ENCODE measurements at places on chromosomes 5 and 9.

- peak; percentile 22 for DNase-seq
These were observed 650 bp downstream of the MYORG start for GRCh38 chr9:34375901-34376595.

DNA sequence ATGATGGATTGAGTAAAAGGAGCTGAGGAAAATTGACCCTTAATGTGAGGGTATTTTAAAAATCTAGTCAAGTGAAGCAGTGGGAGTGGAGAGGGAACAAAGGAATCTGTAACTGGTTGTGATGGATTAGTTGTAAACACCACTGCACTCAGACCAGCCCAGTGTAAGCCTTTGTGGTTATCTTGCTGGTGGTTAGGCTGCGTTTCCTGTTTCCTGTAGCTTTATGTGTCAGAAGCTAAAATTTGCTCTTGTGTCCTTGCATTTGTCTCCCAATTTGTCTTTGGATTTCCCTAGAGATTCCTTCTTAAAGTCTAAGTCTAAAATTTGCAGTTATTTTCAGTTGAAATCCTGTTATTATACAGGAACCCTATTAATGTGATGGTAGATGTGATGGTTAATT lies 6.3 kb downstream of the IFNA21 start:
- peak; percentile 54 for DNase-seq

DNA sequence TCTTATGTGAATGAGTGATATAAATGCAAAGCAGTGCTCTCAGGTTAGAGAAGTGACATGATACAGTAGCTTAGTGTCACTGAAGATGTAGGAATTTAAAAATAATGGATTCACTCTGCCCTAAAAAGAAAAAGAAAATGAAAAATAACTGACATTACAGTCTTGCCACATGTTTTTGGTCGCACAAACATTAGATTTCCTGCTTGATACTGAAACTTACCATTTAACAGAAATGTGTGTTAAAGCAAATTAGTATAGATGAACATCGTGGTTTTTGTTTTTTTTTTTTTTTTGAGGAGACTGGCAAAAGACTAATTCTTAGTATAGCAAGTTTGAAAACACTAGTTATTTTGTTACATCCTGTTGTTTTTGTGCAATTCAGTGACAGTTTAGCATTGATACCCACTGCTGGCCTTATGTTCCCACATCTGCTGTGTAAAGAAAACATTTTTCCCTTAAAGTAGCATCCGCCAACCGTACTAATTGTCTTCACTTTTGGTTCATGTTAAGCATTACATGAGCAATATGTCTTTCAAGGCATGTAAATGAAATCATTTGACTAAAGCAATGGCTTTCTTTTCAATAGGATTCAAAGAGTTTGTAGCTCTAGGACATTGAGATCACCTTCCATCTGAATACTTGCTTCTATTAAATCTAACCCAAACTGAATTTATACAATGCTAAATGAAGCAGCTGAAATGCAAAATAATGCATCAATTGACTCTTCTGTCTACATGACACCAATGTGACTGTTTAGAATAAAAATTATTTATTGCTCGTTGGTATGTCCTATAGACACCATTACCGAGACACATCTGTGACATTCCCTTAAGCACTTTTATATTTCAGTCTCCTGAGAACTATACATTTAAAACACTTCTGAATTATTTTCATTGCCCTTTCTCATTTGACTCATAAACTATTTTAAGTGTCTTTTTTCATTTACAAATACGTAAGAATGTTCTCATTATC lies 859.1 kb downstream of the MAT2B start:
- no peak for DNase-seq

GRCh38 chr5:138148811-138149210 lies 9.6 kb upstream of the NME5 start:
- peak; percentile 59 for DNase-seq

- DNase-seq, result no peak
These were observed 5.8 kb upstream of the CCNH start for GRCh38 chr5:87418506-87418905.

GRCh38 chr9:69097064-69097463 lies 61.5 kb downstream of the FXN start:
- peak; percentile 79 for DNase-seq

DNA sequence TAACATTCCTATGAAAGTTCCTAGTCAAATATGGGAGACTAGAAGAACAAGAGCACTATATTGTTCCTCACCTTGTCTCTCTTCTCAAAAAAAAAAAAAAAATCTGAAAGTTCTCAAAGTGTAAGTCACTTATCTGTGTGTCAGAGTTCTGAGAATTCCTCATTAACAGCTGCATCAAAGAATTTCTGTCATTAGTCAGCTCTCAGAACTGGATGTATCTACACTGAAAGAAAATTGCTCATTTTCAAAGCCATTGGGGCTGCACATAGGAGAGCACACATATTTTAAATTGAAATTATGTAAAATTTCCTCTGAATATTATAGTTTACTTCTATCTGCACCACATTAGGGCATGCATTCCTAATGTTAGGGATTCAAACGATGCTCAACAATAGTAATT lies 99.5 kb upstream of the FTMT start:
- DNase-seq, result no peak

DNA sequence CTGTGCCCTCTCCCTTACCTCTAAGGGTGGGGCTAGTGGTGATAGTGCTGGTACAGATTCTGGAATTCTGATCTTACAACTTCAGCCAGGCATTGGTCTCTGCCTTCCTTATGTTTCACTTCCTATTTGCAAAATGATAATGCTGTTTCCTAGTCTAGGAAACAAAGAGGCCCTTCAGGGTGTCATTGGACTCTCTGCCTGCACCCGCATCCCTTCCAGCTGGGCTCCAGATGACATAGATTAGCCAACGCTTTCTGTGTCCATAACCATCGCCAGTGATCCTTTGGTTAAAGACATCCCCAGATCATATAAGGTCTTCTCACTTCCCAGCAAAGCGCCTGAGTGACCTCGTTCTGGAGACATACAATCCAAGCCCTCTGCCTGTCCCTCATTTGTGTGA lies 180.7 kb downstream of the ERCC6L2 start:
- DNase-seq, result no peak

- DNase-seq, result no peak
These were observed 275.0 kb downstream of the NR2F1-AS1 start for GRCh38 chr5:93305984-93306383.

GRCh38 chr9:78363221-78363620 lies 66.3 kb downstream of the PSAT1 start:
- DNase-seq, result peak; percentile 10

DNA sequence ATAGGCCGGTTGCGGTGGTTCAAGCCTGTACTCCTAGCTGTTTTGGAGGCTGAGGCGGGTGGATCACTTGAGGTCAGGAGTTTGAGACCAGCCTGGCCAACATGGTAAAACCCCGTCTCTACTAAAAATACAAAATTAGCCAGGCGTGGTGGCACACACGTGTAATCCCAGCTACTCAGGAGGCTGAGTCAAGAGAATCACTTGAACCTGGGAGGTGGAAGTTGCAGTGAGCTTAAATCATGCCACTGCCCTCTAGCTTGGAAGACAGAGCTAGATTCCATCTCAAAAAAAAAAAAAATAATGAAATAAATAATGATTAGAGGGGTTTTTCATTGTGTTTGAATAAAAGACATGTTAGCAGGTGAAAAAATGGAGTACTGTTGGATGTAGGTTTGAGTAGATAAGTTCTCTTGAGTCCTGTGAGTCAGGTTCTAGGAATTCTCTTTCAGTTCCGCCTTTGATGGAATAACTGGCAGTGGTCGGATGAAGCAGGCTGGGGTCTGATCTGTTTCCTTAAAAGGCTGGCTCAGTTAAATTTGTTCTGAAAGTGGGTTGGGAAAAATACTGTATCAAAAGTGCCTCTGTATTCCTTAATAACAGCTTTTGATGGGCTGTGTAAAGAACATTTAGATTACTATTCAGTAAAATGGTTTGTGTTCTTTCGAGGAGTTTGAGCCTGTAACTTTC lies 73.2 kb downstream of the AOPEP start:
- peak; percentile 90 for DNase-seq

GRCh38 chr9:134939080-134939733 lies 21.5 kb upstream of the FCN1 start:
- DNase-seq, result no peak

DNA sequence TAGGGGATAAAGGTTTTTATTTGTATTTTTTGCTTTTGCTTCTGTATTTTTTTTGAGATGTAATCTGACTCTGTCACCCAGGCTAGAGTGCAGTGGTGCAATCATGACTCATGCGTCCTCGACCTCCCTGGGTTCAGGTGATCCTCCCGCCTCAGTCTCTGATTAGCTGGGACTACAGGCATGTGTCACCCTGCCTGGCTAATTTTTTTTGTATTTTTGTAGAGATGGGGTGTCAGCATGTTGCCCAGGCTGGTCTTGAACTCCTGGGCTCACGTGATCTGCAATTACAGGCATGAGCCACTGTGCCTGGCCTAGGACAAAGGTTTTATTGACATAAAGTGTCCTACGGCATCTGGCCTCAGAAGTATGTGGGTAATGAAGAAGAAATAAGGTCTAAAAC lies 297.1 kb upstream of the C9orf72 start:
- DNase-seq, result no peak

DNA sequence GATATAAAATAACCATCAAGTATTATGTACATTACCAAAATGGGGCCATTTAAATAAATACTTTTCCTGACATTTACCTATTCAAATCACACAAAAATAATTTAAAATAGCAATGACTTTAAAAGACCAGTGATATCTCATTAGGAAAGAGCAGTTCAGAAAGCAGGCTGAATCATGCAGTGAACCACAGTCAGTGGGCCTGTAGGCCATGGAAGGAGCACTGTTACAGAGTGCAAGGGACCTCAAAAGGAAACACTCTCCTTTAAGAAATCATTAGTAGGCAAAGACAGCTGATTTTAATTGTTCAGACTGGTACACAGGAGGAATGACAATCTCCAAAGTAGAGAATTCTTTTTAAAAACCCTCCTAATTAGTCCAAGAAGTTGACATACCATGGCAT lies 283.5 kb upstream of the EFNA5 start:
- DNase-seq, result no peak

DNA sequence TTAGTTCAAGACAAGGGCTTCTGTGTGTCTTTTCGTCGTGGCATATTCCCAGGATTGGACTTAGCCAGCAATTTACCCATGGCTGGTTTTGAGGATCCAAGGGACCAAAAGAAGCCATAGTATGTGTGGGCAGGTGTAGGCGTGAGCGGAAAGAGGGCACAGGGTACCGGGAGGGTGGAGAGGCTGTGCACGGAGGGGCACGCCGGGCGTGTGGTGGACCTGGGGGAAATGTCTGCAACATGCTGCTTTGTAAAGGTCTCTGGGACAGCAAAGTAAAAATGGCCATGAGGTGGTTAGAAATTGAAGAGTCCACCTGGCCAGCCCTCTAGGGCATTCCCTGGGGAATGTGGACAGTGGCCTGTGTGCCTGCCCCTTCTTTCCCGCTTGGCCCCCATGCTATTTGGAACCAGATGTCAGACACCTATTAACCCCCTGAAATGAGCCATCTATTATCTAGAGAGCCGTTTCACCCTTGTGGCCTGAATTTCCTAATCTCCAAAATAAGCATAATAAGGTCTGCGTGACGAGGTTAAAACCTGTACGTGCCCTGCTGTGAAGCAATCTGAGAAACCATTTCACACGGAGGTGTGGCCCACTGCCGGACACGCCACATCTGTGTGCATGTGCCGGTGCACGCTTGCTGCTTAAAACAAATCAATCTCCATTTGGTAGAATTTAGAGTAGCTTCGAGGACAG lies 5.1 kb downstream of the FLT4 start:
- DNase-seq, result no peak

DNA sequence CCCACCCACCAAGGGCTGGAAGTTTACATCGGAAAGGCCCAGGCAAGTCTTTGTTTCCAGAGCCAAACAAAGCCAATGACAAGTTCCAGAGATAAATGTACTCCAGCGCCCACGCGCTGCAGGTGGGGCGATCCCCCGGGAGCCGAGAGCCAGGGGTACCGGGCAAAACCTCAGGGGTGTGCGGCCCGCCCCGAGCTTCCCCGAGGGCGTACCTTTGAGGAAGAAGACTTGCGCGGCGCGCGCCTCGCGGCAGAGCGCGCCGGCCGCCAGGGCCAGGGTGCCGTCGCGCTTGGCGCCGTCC lies 671 bp downstream of the DUSP1 start:
- peak; percentile 43 for DNase-seq

GRCh38 chr5:24633715-24634325 lies 11.0 kb downstream of the CDH10 start:
- DNase-seq, result peak; percentile 47

- DNase-seq, result peak; percentile 50
These were observed 181.1 kb upstream of the DAB2 start for GRCh38 chr5:39605588-39606575.

- DNase-seq, result no peak
These were observed 120.3 kb downstream of the INVS start for GRCh38 chr9:100219347-100219746.

- DNase-seq, result peak; percentile 53
These were observed 156.8 kb downstream of the NXNL2 start for GRCh38 chr9:88691811-88692210.

DNA sequence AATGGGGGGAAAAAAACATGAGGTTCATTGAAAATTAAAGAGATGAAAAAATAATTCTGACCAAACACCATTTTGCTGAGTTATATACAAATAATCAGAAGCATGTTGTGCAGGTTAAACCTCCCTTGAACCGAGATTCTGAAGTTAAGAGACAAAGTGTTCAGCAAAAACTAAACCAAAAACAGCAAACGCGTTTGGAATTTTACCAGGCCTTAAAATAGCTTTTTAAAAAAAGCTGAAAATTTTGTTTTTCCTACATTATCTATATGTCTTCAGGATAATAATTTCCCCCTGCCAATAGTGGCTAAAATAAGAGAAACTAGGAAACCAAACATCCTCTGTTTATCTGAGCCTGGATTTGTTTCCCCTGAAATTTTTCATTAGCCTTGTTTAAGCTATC lies 191.7 kb upstream of the DAPK1 start:
- DNase-seq, result no peak

DNA sequence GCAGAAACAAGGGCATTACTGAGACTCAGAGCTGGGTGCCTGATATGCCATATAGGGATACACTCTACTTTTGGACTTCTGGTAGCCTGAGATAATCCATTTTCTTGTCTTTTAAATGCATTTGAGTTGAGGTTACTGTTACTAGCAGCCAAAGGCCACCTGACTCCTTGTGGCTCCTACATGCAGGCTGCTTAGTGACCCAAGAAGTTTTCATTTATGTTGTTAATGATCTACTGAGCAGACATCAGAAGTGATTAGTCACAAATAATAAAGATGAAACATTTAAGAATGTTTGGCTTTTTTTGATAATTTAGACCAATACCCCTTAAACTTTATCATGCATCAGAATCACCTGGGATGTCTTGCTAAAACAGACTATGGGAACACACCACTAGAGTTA lies 171.6 kb upstream of the TRIM32 start:
- DNase-seq, result no peak

DNA sequence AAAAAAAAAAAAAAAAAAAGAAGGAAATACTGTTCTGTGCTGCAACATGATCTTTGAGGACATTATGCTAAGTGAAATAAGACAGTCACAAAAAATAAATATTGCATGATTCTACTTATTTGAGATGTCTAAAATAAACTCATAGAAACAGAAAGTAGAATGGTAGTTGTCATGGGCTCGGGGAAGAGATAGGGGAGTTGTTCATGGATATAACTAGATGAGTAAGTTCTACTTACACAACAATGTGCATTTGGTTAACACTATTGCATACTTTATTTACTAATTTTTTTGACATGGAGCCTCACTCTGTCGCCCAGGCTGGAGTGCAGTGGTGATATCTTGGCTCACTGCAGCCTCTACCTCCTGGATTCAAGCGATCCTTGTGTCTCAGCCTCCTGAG lies 15.2 kb downstream of the MAML1 start:
- no peak for DNase-seq

GRCh38 chr5:81314581-81314980 lies 13.2 kb downstream of the ZCCHC9 start:
- DNase-seq, result no peak
